ENCODE measurements at places on chromosomes 5 and 9. TPM values are rescaled to one million over a fixed set of nuclear protein-coding genes. Genes with fewer than 3 reads are reported as not detected.

Gene SLC23A1
- total RNA-seq: not detected

Gene SPATA31A3
- total RNA-seq: not detected

Gene GMCL2
- total RNA-seq: not detected

DNA sequence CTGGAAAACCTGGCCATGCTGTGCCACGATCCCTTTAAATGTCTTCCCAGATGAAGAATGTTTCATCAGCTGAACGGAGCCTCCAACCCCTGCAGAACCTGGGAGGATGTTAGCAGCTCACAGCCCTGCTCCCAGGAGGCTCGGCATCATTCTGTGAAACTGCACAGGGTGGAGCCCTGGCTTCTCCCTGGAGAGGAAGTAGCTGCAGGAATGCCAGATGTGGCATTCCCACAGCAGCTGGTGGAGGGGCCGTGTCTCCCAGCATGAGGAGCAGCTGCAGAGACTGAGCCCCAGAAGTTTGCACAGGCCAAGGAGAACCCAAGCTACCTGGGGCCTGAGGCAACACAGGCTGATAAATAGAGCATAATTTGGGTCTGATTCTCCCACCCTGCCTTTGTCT is 165.8 kb upstream of the MAP3K1 start:
- DNase-seq: peak; percentile 6

Gene FRRS1L
- total RNA-seq: 0.03 TPM

Gene SCGB3A2
- 1.4 TPM for total RNA-seq

DNA sequence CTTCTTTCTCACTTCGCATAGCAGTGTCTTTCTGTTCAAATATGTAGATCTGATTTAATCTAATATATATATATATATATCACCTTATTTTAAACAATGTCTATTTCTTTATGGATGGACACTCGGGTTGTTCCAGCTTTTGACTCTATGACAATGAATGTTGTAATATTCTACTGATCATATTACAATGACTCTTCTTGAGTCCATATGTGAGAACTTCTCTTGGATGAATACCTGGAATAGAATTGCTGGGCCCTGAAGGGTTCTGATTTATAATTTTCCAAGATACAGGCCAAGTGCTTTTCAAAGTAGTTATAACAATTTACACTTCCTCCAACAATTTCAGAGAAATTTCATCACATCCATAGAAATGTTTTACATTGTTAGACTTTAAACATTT is 28.8 kb downstream of the NTRK2 start:
- DNase-seq: no peak

DNA sequence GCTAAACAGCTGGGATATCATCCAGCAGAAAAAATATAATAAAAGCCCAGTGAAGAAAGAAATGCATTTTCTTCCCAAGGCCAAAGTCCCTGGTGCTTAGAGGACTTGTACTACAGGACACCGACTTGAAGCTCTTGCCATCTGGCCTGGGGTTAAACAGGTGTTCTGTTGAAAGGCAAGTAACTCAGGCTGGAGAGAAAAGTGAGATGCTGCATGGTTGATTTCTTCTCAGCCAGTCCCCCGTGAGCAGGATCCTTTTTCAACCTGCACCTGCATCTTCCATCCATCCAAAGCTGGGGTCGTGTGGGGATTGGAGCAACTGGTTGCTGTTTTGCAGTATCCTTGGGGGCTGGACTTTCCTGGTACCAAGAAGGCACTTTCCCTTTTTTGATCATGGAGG is 146.1 kb upstream of the RPS23 start:
- DNase-seq: no peak

GRCh38 chr5:59790376-59790775 is 103.2 kb downstream of the PDE4D start:
- no peak for DNase-seq

Gene SNCAIP
- total RNA-seq: 254 TPM

GRCh38 chr9:83582029-83582428 is 40.9 kb upstream of the IDNK start:
- DNase-seq: no peak

GRCh38 chr9:13587571-13587970 is 308.1 kb upstream of the MPDZ start:
- DNase-seq: no peak

GRCh38 chr5:80152778-80153177 is 103.1 kb downstream of the SERINC5 start:
- DNase-seq: no peak

- DNase-seq: no peak
Measured at GRCh38 chr9:129623331-129623730, 2.4 kb upstream of the C9orf50 start.

Gene DMRTA1
- 6.3 TPM for total RNA-seq

DNA sequence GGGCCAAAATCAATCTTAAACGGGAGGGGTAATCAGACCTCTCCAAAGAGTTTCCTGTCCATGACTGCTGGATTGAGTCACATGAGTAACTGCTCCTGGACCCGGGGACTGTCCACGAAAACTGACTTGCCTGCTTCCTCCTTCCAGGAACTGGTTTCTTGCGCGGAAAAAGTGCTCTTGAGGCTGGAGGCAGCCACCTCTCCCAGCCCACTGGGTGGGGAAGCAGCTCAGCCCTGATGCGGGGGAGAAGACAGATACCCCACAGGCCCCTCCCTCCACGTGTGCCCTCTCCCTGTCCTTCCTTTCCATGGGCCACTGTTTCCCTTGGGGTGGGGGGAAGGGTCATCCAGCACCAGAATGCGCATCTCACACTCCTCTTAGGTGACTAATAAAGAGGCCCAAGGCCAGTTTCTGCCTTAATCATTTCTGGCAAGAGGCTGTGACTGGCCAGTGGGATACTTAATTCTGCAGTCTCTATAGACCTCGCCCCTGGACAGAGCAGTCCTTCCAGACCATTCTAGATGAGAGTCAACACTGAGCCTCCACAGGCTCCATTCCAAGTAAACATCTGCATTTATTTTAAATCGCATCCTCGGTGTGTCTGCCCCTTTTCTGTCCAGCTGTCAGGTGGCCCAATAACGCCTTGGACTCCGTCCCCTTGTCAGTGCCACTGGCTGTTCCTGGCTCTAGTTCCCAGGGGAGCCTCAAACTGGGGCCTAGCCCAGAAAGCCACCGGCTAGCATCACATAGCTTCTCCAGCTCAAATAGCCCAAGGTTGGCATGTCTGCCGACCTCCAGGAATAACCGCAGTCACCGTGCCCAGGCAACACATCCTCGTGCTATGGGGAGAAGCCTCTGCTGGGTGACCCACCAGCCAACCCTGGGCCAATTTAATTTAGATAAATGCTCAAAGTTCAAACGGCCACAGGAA is 12.0 kb downstream of the REXO4 start:
- DNase-seq: no peak

DNA sequence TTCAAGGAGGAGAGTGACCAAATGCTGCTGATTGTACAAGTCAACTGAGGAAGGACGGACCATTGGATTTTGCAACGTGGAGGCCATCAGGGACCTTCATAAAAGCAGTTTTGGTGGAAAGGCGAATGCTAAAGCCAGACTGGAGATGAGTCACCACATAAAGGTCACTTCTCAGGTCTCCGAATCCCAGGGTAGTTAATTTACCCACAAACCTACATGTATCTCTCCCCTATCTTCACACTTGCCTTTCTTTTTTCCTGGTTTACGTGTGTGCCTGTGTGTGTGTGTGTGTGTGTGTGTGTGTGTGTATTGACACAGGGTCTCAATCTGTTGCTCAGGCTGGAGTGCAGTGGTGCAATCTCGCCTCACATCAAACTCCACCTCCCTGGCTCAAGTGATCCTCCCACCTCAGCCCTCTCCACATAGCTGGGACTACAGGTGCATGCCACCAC is 4.6 kb upstream of the CTNNA1 start:
- no peak for DNase-seq

DNA sequence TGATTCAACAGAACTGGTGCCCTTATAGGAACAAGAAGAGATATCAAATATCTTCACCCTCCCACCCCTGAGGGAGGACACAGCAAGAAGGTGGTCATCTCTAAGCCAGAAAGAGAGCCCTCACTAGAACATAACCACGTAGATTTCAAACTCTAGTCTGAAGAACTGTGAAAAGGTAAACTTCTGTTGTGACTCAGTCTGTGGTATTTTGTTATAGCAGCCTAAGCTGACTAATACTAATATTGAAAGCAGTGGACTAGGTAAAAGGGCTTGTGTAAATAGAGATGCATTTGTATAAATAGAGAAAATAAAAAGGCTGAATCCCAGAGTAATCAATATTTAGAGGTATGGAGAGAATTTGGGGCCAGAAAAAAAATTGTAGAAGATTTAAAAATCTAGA is 157.6 kb upstream of the CCNH start:
- DNase-seq: no peak

DNA sequence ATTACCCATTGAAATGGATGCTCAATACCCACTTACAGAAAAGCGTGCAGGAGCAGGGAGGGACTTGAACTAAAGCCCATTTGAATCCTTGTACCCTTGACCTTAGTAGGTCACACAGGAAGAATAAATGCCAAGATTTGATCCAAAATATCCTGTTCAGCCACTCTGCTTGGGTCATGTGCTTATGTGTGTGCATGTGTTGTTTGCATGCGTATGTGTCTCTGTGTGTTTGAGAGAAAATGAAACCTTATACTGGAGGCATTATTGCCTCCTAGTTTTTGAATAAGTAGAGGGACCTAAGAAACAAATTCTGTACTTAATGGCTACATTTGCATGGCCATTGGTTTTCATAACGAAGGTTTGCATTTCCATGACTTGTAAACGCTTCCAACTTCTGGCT is 63.4 kb upstream of the TRIM32 start:
- no peak for DNase-seq

Gene SOX30
- total RNA-seq: 0.15 TPM

Gene OBP2B
- total RNA-seq: not detected

- no peak for DNase-seq
Measured at GRCh38 chr5:74020503-74020902, 394.5 kb downstream of the ARHGEF28 start.

Gene PTPA
- 120 TPM for total RNA-seq

Gene CCDC152
- total RNA-seq: 2.8 TPM

- no peak for DNase-seq
Measured at GRCh38 chr5:172010278-172010677, 3.8 kb upstream of the FBXW11 start.
